Activated T-helper 1 cell treated with anti-CD3 and anti-CD28 coated beads, Interleukin-2, amount 50 U/mL, for 16 hours (primary cell): ENCODE measurements at places on chromosomes 6 and 20.

DNA sequence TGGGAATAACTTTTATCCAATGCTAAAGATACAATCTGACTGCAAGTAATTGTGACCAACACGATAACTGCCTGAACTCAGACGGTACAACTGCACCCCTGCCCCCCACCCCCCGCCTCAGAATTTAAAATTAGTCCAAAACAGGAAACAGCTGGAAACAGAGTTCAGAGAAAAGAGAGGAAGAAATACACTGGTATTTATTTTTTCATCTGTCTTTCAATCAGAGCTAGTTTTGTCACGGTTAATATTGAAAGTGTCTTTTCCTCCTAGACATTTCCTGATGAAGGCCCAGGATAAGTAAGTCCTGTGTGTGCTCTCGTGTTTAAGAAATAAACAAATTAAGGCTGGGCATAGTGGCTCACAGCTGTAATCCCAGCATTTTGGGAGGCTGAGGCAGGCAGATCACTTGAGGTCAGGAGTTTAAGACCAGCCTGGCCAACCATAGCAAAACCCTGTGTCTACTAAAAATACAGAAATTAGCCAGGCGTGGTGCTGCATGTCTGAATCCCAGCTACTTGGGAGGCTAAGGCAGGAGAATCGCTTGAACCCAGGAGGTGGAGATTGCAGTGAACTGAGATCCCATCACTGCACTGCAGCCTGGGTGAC lies 21.5 kb downstream of the ACSS1 start:
- no peak for DNase-seq

- DNase-seq: no peak
These were observed at the start of gene DLL1 for GRCh38 chr6:170290296-170291128. DLL1 (minus strand) TSS chr6:170291078; CDS start chr6:170290139, 939 bp downstream.

GRCh38 chr6:124993327-124993726 lies 31.1 kb downstream of the RNF217 start:
- DNase-seq: no peak

DNA sequence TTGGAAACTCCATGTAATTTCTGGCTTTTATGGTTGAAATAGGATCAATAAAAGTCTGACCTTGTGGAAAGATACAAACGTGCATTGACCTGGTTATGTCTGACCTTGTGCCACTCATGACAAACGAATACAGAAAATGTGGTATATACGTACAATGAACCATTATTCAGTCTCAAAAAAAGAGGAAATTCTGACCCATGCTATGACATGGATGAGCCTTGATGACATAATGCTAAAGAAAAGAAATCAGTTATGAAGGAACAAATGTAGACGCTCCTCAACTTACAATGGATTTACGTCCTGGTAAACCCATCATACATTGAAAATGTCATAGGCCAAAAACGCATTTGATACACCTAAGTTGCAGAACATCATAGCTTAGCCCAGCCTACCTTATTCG lies 309.7 kb upstream of the SULF2 start:
- DNase-seq: no peak

DNA sequence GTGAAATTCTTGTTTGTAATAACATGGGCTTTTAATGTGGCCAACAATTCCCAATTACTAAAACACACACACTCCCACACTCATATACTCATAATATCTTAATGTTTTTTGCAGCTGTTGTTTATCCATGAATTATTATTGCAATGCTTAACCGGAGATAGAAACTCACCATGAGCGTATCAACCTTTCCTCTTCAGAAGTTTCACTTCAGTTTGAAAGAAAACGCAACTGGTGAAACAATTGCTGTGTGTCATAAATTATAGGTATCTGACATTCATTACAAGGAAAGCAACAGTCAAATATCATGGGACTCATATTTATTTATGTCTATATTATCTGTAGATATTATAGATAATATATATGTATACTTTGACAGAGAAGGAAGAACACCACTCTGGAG lies 104.1 kb downstream of the HDGFL1 start:
- no peak for DNase-seq

DNA sequence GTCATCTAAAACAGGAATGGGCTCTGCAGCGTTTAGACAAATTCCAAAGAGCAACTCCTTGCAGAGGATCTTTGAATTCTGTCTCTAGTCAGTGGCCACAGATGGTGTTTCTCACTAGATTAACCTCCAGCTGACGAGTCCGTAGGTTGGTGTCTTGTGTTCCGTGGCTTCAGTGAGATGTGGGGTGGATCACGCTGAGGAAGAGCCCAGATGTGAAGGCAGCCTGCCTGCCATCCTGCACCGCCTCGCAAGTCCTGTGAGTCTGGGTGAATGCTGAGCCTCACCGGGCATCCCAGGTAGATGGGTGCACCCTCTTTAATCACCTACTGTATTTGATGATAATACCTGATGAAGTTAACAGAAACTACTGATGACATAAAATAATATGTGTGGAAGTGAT lies 70.4 kb downstream of the THBS2 start:
- no peak for DNase-seq

- no peak for DNase-seq
These were observed 72.2 kb downstream of the ATXN1 start for GRCh38 chr6:16688984-16689636.

- no peak for DNase-seq
These were observed 45.5 kb downstream of the TTI1 start for GRCh38 chr20:37987602-37988290.

DNA sequence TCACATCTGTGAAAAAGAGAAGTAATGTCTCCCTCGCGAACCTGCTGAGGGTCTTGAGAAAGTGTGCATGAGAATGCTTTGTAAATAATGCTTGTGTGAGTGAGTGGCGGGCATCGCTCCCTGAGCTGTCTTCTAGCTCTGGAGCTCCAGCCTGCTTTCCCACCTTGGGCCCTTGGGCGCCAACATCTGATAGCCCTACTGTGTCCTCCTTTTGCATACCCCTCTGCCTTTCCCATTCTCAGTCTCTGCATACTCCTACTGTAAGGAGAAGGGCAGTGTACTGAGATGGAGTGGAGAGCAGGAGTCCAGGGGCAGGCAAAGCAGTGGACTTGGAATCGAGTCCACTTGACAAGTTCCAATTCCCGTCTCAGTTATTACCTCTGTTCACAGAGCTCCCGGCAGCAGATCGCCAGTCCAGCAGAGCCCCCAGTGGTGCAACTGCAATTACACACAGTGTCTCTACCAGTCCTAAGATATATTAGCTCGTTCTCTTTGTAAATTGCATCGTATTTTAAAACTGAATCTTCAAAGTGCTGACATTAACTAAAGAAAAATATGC lies 847 bp upstream of the NCR2 start:
- DNase-seq: no peak

DNA sequence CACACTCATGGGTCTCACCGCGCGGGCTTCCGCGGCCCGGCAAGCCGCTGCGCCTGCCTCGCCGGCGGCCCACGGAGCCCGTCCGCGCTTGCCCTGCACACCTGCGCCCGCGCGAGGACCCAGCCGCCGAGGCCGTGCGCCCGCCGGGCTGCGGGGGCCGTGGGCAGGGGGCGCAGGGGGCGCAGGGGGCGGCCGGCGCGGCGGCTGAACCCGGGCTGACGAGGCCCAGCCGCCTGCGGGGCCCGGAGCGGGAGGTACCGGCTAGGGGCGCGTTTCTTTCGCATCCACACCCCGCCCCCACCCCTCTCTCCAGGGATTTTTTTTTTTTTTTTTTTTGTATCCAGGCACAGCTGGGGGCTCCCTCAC lies 43.8 kb upstream of the OSTM1 start:
- DNase-seq: no peak

GRCh38 chr6:147879031-147879580 lies 370.6 kb downstream of the SAMD5 start:
- DNase-seq: no peak

- no peak for DNase-seq
These were observed 47.4 kb downstream of the LGSN start for GRCh38 chr6:63272397-63272796.

- no peak for DNase-seq
These were observed 85.8 kb downstream of the YTHDF1 start for GRCh38 chr20:63129991-63130657.

DNA sequence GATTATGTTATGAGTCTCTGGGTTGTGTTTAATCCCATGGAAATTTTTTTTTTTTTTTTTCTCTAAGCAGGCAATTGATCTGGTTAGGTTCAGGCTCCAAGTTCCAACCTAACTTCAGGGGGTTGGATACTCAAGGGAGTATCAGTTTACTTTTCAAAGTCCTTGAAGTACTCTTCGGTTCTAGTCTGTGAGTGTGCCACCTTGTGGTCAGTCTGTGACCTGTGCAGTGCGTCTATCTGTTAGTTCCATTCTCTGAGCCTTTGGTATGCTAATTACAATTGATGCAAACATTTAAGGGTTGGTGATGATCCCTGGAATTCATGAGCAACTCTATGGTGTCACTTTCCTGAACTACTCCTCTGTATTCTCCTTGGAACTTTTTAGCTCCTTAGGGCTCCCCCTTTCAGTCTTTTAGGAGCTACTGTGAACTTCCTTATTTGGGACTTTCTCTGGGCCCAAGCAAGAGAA lies 342.0 kb downstream of the SOX4 start:
- DNase-seq: no peak

DNA sequence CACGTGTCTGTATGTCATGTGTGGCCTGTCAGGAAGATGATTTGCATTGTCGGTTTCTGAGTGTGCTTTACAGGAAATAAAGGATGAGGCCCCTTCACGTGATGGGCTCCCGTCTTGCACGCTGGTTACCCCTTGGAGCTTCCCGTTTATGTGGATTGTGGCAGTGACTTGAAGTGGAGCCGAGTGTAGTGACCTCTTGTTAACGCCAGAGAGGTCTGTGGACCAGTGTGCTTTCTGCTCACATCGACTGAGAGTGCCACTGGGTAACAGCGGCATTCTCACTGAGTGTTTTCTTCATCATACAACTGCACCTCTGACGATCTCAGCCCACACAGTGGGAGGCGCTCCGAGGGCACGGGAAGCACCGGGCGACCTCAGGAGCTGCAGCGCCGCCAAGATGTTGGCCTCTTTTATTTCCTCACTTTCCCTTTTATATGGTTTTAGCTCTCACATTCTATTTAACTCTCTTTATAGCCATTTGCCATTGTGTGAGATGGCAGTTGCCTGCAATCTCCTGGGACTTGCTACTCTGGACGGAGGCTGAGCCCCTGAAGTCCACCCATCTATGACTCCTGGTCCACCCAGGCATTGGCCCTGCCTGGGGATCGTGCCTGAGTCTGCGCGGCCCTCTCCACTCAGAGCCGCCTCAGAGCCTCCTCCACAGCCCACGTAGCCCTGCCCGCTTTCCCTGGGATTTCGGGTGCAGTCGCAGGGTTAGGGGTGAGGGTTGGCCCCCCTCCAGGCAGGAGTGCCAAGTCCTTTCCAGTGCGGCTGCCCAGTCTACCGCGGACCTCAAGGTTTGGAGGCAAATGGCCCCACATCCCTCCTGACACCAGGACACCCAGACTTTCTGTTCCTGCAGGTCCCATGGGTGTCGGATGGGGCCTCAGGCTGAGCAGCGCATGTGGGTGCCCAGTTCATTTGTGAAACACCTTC lies 238.9 kb downstream of the ERMARD start:
- DNase-seq: no peak

DNA sequence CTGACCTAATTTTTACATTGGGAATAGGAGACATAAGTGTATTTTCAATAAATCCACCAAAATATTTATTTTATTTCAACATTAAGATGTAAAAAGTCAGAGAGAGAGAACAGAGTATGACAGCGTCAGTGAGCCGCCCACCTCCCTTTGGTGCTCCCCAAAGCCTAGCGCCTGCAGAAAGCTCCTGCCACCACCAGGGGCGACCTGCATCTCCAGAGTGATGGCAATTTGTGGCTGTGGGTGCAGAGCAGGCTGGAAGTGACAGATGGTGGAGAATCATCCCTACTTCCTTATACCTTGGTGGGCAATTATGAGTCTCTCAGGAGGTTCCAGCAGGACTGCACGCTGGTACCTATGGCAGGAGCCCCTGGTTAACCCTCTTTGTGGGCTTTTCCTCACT lies 87.3 kb downstream of the PTPRT start:
- no peak for DNase-seq

- DNase-seq: no peak
These were observed 5.6 kb upstream of the NKAIN4 start for GRCh38 chr20:63259734-63260460.

GRCh38 chr6:90940812-90941481 lies 354.1 kb upstream of the MAP3K7 start:
- DNase-seq: no peak

DNA sequence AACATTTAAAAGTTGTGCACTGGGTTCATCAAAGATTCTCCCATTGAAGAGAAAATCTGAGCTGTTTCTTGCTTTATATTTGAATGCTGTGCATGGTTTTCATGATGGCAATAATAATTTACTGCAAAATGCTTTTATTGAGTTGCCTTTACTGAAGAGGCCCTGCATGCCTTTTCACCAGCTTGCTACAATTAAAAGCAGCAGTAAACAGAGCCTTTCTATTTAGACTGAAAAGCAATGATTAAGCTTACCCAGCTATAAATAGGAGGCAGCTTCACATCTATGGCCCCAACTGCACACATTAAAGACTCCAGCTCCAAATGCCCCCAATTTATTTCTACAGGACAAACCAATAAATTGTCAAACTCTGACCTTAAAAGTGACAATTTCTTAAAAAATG lies 70.3 kb downstream of the ANKEF1 start:
- DNase-seq: no peak

DNA sequence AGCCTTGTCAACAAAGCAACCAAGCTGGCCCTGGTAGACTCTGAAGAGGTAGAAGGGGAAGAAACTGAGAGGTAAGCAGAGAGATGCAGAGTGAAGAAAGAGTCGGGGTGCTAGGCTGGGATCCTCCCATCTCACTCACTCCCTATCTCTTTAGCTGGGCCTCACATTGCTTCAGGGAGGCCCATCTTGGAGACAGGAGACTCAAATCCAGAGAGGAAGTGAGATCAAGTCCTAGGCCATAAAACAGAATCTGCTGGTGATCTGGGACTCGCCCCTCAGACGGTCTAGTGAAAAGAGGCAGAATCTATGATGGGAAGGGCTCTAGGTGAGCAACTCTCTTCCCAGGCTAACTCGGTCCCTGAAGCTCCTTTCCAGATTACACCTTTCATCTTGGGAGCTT lies 659 bp upstream of the GUCA1B start:
- DNase-seq: no peak

DNA sequence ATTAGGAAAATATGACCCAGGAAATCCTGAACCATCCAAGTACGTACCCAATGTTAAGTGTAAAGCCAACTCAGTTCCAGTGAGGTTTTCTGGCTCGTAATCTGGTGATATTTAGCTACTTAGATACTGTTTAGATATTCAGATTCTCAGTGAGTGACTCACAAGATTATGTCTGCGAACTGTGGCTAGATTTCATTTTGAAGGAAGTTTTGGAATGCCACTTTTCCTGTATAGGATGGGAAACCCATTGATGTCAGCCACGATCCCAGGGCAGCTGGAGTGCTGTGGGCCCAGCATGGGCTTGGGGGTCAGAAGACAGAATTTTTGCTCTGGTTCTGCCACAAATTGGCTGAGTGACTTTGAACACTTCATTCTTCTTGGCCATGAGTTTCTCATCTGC lies 76.3 kb downstream of the TMEM170B start:
- no peak for DNase-seq

GRCh38 chr20:62133864-62134263 lies 9.3 kb downstream of the PSMA7 start:
- DNase-seq: no peak

GRCh38 chr20:47675190-47676142 lies 109.8 kb downstream of the SULF2 start:
- DNase-seq: no peak
